Activated naive CD4-positive, alpha-beta T cell treated with anti-CD3 and anti-CD28 coated beads, Interleukin-2, amount 10 ng/mL, durations not matched to agents 5 hours and 36 hours (primary cell): ENCODE measurements at places on chromosomes 1 and 21. TPM values are rescaled to one million over a fixed set of nuclear protein-coding genes. Genes with fewer than 3 reads are reported as not detected.

Gene SEMA4A
- 1.9 TPM for total RNA-seq

Gene SLC1A7
- not detected for total RNA-seq

Gene CASQ1
- total RNA-seq = 0.35 TPM

Gene C4BPA
- not detected for total RNA-seq

Gene CR1L
- not detected for total RNA-seq

Gene VASH2
- 0.24 TPM for total RNA-seq
